ENCODE measurements at places on chromosomes 4 and X.
A peak's percentile ranks its signal among the peaks of the same experiment; 100 is the strongest.

GRCh38 chrX:24149351-24150050 lies at the start of gene ZFX:
Gene ZFX (plus strand): TSS chrX:24149729. CDS start chrX:24172743, 23,014 bp downstream.
- H3K4me1 ChIP-seq: 0 out of 2 replicates have a peak, but pooled peaks cover 3% of the 10 kb centered on the region
- H3K4me3 ChIP-seq: peak within 1 kb of the TSS; percentile 97
- peak; percentile 56 for DNase-seq
- H3K36me3 ChIP-seq: no peaks in the 10 kb centered on the region
- no peaks in the 10 kb centered on the region for H3K27me3 ChIP-seq

- no peak overlapping the region for H3K27ac ChIP-seq
- H3K27me3 ChIP-seq: no peaks in the 10 kb centered on the region
- H3K4me3 ChIP-seq: no peak overlapping the region
- H3K36me3 ChIP-seq: no peaks in the 10 kb centered on the region
Observed at GRCh38 chrX:39728025-39728424, 369.7 kb downstream of the BCOR start.

DNA sequence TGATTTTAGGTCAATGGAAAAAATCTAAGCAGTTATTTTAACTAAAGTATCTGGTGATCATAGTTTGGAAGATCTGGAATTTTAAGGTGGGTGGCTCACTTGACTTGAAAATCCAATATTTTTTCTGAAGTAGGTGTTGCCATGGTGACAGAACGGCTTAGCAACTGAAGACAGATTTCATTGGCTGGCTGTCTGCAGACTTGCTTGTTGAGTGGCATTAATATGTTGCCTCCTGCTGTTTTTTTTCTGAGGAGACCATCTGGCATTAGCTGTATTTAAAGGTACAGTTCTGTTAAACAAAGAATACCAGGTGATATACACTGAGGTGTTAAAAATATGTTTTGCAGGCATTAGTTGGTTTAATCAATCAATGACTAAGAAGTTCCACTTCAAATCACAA lies 19.8 kb downstream of the CPE start:
- DNase-seq: no peak
- no peaks in the 10 kb centered on the region for H3K4me1 ChIP-seq
- H3K36me3 ChIP-seq: no peaks in the 10 kb centered on the region
- H3K4me3 ChIP-seq: no peak overlapping the region
- no peak overlapping the region for H3K27ac ChIP-seq

GRCh38 chr4:68466751-68467150 lies 19.5 kb downstream of the TMPRSS11E start:
- no peak overlapping the region for H3K4me3 ChIP-seq
- no peak for DNase-seq
- H3K4me1 ChIP-seq: no peaks in the 10 kb centered on the region
- no peaks in the 10 kb centered on the region for H3K36me3 ChIP-seq

- H3K4me3 ChIP-seq: no peak overlapping the region
- DNase-seq: no peak
- H3K4me1 ChIP-seq: peaks cover 3% of the 10 kb centered on the region
- no peak overlapping the region for H3K27ac ChIP-seq
- no peaks in the 10 kb centered on the region for H3K36me3 ChIP-seq
- H3K27me3 ChIP-seq: no peaks in the 10 kb centered on the region
Observed at GRCh38 chr4:145219090-145219489, 38.7 kb upstream of the OTUD4 start.

DNA sequence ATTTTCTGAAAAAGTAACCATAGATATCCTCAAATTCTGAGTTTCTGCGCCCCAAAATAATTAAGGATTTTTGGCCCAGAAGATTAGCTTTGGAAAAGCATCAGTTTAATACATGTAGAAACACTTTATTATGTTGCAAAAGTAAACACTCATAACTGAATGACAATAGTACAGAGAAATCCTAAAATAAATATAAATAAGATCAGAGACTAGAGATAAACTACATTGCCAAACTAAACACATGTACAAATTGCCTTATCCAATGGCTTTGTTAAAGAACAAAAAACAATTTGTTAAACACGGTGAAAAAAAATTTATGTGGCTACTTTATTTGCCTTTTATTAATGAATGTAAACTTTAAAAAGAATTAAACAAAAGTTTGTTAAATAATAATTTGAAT lies 17.5 kb downstream of the SPOCK3 start:
- no peaks in the 10 kb centered on the region for H3K4me1 ChIP-seq
- no peaks in the 10 kb centered on the region for H3K36me3 ChIP-seq
- no peak overlapping the region for H3K27ac ChIP-seq
- no peaks in the 10 kb centered on the region for H3K27me3 ChIP-seq
- no peak for DNase-seq

- no peak overlapping the region for H3K27ac ChIP-seq
- H3K4me3 ChIP-seq: no peak overlapping the region
- H3K4me1 ChIP-seq: peaks cover 10% of the 10 kb centered on the region
Observed at GRCh38 chrX:71992711-71993110, 82.1 kb downstream of the NHSL2 start.

GRCh38 chrX:24335871-24336270 lies 22.0 kb upstream of the SUPT20HL2 start:
- no peak for DNase-seq
- H3K27me3 ChIP-seq: no peaks in the 10 kb centered on the region
- no peak overlapping the region for H3K4me3 ChIP-seq
- H3K27ac ChIP-seq: no peak overlapping the region

DNA sequence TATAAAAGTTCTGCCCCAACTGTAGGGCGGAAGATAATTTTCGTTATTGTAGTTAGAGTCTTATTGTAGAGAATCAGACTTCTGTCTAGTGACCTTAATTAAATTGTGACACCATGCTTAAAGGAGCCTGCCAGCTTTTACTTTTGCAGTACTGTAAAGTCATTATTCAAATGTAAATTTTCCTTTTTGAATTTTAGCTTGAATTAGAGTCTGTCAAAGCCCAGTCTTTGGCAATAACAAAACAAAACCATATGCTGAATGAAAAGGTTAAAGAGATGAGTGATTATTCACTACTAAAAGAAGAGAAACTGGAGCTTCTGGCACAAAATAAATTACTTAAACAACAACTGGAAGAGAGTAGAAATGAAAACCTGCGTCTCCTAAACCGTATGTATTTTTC lies 21.8 kb downstream of the OFD1 start:
- H3K27me3 ChIP-seq: no peaks in the 10 kb centered on the region
- H3K4me1 ChIP-seq: peaks cover 6% of the 10 kb centered on the region
- H3K27ac ChIP-seq: no peak overlapping the region
- DNase-seq: no peak
- H3K4me3 ChIP-seq: no peak overlapping the region

DNA sequence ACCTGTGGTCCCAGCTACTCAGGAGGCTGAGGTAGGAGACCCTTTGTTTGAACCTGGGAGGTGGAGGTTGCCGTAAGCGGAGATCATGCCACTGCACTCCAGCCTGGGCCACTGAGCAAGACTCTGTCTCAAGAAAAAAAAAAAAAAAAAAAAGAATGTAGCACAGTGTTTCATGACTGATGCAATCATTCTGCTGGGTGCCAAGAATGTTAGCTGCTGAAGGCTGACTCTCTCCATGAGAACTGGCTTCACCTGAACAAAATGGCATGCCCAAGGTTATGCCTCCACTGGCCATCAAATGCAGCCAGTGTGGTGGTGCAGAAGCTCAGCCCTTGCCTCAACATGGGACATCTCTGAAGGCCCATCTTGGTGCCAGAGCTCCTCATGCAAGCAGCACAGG lies 412.1 kb downstream of the ADAM29 start:
- H3K4me1 ChIP-seq: no peaks in the 10 kb centered on the region
- H3K36me3 ChIP-seq: no peaks in the 10 kb centered on the region
- no peak overlapping the region for H3K27ac ChIP-seq
- H3K27me3 ChIP-seq: no peaks in the 10 kb centered on the region
- no peak for DNase-seq

DNA sequence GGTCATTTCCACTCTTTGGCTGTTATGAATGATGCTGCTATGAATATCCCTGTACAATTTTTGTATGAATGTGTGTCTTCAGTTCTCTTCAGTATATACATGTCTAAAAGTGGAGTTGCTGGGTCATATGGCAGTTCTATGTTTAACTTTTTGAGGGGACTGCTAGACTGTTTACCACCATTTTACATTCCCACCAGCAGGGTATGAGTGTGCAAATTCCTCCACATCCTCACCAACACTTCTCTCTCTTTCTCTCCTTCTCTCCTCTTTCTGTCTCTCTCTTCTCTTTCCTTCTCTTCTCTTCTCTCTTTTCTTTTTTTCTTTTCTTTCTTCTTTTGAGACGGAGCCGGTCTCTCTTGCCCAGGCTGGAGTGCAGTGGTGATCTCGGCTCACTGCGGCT lies 7.8 kb downstream of the WWC2 start:
- no peaks in the 10 kb centered on the region for H3K27me3 ChIP-seq
- DNase-seq: no peak
- no peak overlapping the region for H3K4me3 ChIP-seq
- peaks cover 18% of the 10 kb centered on the region for H3K4me1 ChIP-seq
- H3K27ac ChIP-seq: no peak overlapping the region

GRCh38 chrX:48972220-48973164 lies 848 bp upstream of the KCND1 start:
- 0 out of 2 replicates have a peak, but pooled peaks cover 3% of the 10 kb centered on the region for H3K4me1 ChIP-seq
- peak; percentile 54 for DNase-seq
- no peaks in the 10 kb centered on the region for H3K27me3 ChIP-seq

GRCh38 chr4:926538-926937 lies 5.6 kb downstream of the GAK start:
- H3K27me3 ChIP-seq: no peaks in the 10 kb centered on the region
- peak; percentile 84 for DNase-seq
- H3K36me3 ChIP-seq: no peaks in the 10 kb centered on the region
- peaks cover 6% of the 10 kb centered on the region for H3K4me1 ChIP-seq
- H3K27ac ChIP-seq: no peak overlapping the region

DNA sequence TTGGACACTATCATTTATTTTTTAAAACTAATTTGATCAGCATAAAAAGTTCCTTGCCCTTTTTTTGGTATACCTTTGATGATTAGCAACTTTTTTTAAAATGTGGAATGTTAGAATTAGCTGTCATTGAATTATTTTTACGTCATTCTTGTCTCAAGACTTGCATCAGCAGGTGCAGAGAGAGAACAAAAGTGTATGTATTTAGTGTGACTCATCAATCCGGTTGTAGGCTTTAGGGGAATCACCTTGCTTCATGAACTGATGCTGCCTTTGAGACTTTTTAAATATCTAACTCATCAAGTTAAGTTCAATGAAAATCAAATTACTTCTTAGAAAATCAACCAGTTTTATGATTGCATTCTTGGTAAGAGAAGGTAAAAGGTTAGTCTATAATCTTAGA lies 125.1 kb downstream of the ARX start:
- no peak overlapping the region for H3K4me3 ChIP-seq
- DNase-seq: no peak
- H3K4me1 ChIP-seq: no peaks in the 10 kb centered on the region
- no peaks in the 10 kb centered on the region for H3K36me3 ChIP-seq

DNA sequence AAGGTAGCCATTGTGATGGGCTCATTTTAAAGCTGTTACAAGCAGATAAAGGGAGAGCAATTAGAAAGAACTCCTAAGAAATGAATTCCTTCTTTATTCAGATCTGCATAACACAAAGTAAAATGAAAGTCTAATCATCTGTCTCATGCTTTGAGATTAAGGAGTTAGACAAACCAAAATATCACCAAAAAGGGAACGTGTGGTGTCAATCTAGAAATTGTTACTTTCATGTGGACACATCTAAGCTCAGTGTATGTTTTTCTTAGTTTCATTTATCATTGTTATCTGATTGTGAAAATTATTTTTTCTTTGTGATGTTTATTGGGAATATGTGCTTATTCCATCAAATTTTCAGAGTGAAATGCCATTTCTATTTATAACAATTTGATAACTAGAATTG lies 80.3 kb downstream of the BANK1 start:
- H3K27me3 ChIP-seq: no peaks in the 10 kb centered on the region
- no peak overlapping the region for H3K27ac ChIP-seq
- DNase-seq: no peak
- H3K4me3 ChIP-seq: no peak overlapping the region
- no peaks in the 10 kb centered on the region for H3K36me3 ChIP-seq
- H3K4me1 ChIP-seq: no peaks in the 10 kb centered on the region

DNA sequence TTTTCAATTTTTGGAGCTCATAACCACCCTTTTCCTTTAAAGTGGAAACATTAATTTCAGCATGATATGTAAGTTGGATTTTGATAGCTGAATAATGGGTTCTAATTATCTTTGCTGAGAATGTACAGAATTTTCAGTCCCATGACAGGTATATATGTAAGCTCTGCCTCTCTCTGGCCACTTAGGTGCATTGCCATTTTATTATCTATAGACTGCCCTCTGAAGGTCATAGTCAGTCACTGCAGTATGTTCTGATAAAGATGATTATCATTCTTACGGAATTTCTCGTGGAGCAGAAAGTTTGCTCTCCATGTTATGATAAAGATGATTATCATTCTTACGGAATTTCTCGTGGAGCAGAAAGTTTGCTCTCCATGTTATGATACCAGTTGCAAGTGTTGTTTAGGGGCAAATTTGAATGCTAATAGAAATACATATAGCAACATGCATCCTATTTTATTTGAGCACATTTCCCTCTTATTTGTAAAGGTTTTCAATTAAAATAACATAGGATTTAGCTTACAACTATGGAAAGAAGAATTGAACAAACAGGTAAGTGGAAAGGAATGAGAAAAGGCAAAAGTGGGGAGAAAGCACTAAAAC lies 10.4 kb downstream of the AFP start:
- H3K27me3 ChIP-seq: no peaks in the 10 kb centered on the region
- H3K36me3 ChIP-seq: no peaks in the 10 kb centered on the region
- H3K4me3 ChIP-seq: no peak overlapping the region
- peaks cover 9% of the 10 kb centered on the region for H3K4me1 ChIP-seq

DNA sequence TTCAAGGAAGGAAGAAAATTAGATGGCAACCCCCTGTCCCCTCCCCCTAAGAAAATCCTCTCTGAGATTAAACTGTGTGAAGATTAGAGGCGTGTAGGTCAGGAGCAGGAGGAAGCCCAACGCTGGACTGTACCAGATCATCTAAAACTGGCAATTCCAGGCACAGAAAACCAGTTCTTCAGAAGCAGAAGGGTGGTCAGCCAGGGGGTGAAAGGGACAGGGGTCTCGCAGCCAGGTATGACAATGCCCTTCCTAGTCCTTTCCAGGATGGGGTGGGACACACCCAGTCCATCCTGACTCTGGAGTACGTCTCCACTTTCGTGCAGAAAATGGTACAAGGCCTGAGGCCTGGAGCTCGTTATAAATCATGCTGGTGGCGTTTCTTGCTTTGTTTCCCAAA lies 3.3 kb upstream of the RHOH start:
- no peaks in the 10 kb centered on the region for H3K27me3 ChIP-seq
- no peak overlapping the region for H3K27ac ChIP-seq
- H3K4me1 ChIP-seq: peaks cover 15% of the 10 kb centered on the region
- no peak overlapping the region for H3K4me3 ChIP-seq

DNA sequence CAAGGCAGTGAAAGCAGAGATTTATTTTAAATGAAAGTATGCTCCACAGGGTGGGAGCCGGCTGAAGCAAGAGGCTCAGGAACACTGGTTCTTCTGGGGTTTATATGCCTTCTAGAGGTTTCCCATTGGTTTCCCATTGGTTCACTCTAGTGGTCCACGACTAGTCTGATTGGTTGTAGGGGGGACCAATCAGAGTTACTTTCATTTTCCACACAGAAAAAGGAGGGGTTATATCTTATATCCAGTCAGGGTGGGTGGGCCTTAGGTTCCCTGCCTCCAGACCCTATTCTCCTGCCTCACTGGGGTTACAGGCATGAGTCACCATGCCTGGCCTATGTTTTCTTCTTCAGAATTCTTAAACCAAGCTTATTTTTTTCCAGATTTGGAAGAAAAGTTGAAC lies 101.6 kb downstream of the KLHL8 start:
- DNase-seq: no peak

GRCh38 chrX:54695816-54696487 lies 102.1 kb downstream of the ITIH6 start:
- H3K4me3 ChIP-seq: no peak overlapping the region
- no peaks in the 10 kb centered on the region for H3K36me3 ChIP-seq
- no peak overlapping the region for H3K27ac ChIP-seq
- no peaks in the 10 kb centered on the region for H3K27me3 ChIP-seq
- no peak for DNase-seq
